ENCODE measurements at places on chromosomes 16 and 17.

DNA sequence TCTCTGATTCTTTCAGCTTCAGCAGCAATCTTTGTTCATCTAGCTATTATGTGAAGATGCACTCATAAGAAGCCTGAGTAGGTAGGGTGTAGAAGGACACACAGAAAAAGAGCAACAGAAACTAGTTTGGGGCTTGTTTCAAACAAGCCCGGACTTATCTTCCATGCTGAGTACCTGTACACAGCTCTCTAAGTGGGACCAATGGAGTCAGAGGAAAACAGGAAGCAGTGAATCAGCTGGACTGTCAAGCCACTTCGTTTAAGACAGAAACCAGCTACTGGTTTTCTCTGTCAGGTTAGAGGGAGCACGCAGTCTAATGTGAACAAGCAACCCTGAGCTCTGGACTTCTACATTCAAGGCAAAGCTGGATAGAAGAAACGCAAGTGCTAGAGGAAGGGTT lies 16.0 kb downstream of the MAP2K6 start:
- no peak for DNase-seq

DNA sequence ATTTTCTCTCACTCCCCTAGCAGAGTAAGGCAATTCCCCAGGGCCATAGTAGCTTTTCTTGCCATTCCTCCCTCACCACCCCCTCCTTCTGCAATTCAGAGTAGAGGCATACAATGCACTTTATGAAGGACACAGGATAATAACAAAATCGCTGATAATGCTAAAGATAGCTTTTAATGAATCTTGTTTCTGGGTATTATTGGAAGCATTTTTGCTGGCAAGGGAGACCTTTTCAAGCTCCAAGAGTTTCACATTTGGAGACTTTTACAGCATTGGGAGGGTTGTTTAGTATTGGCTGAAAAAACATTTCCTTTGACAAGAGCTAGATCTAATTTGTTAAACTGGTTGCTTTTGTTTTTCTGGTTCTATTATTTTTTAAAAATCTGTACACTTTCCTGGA lies 573.0 kb upstream of the C16orf82 start:
- DNase-seq: no peak

- DNase-seq: no peak
Measured at GRCh38 chr17:80119271-80119791, 17.9 kb downstream of the GAA start.

DNA sequence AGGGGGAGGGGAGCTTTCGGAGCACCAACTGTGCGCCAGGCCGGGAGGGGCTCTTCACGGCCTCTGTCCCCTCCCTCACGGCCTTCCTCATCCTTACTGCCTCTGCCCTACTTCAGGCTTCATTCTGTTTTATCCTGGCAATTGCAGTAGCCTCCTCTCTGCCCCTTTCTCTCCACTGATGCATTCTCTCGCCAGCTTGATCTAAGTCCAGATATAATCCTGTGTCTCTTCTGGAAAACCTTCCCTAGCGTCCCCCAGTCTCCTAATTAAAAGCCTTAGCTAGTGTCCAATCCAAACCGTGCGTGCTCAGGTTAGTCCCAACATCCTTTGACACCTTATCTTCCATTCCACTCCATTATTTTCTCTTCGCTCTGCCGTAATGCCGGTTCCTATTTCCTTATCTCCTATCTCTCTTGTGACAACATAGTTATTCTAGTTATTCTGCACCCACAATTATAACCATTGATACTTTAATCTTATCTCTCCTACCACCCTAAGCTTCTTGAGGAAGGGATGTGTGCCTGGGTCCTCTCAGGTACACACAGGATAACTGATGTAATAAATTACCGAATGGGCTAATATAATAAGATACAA lies 869 bp downstream of the ZNF48 start:
- no peak for DNase-seq

DNA sequence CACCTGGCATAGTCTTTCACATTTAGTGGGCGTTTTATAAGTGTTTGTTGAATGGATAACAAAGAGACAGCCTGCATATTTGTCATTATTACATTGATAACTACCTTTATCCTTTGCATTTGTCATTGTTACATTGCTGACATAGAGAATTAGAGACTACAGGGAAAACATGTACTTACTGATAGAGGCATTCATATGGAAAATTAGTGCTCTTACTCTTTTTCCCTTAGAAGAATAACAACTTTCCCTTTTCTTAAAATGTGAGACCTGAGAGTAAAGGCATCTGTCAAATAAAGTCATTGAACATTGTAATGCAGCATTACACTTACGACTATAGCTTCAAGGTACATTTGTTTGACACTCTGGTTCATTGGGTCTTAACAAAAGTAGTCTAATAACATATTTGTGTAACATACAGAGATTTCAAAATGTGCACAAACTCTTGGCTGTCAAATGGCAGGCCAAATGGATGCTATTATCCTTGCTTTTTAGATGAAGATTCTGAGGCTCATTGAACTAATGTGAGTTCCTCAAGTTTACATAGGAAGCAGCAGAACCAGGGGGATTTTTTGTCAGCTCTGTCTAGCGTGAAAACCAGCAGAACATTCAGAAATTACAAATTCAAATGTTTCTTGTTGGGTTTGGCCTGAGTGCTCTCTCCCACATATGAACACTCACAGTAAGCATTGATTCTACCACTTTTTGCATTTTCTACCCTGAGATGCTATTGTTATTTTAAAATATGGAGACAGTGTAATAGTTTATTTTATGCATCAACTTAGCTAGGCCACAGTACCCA lies 28.5 kb downstream of the SMIM36 start:
- no peak for DNase-seq

GRCh38 chr17:11682646-11683045 lies 84.4 kb downstream of the DNAH9 start:
- no peak for DNase-seq

DNA sequence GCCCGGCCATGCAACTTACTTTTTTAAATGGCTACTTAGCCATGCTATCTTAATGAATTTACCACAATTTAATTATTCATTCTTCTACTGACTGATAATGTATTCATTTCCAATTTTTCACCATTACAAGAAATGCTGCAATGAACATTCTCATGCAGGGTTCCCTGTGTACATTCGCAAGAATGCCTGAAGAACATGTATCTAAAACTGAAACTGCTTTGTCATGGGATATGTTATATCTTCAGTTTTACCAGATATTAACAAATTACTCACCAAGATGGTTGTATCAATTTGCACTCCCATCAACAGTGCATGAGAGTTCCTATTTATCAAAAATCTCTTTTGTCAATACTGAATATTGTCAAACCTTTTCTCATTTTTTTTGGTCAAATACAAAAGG lies 100.8 kb downstream of the SLC39A11 start:
- no peak for DNase-seq

- no peak for DNase-seq
Measured at GRCh38 chr17:55210292-55210691, 54.5 kb upstream of the HLF start.

DNA sequence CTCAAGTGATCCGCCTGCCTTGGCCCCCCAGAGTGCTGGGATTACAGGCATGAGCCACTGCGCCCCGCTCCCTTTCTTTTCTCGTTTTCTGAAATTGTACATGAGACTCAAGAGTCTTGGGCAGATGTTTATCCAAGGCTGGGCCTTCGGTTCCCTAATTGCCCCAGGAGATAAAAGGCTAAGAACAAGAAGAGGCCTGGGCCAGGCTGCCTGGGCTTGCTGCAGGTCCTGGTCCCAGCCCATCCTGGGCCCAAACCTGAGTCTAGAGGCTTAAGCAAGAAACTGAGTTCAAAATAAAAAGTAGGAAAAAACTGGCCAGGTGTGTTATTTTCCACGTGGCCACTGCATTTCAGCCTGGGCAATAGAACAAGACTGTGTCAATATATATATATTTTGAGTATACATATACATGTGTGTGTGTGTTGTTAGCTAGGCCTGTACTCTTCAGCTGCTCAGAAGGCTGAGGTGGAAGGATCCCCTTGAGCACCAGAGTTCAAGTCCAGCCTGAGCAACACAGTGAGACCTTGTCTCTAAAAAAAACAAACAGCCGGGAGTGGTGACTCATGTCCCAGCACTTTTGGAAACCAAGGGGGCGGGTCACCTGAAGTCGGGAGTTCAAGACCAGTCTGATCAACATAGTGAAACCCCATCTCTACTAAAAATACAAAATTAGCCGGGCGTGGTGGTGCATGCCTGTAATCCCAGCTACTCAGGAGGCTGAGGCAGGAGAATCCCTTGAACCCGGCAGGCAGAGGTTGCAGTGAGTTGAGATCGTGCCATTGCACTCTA lies 6.8 kb upstream of the CLUH start:
- DNase-seq: no peak

DNA sequence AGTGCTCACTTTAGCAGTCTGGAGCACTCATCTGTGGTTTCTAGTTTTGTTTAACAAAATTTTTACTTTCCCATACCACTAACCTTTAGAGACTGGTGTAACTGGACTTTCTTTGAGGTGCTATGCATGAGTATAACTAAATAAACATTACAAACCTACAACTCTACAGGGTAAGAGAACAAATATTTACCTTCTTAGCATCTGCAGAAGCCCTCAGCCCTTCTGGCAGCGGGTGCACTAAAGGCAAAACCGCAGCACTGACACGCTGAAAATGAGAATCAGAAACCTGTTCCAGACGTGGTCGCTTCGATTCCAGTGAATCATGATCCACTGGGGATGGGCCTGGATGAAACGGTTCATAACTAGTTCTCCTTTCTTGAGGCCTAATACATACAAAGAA lies 43.7 kb downstream of the NCOR1 start:
- no peak for DNase-seq

DNA sequence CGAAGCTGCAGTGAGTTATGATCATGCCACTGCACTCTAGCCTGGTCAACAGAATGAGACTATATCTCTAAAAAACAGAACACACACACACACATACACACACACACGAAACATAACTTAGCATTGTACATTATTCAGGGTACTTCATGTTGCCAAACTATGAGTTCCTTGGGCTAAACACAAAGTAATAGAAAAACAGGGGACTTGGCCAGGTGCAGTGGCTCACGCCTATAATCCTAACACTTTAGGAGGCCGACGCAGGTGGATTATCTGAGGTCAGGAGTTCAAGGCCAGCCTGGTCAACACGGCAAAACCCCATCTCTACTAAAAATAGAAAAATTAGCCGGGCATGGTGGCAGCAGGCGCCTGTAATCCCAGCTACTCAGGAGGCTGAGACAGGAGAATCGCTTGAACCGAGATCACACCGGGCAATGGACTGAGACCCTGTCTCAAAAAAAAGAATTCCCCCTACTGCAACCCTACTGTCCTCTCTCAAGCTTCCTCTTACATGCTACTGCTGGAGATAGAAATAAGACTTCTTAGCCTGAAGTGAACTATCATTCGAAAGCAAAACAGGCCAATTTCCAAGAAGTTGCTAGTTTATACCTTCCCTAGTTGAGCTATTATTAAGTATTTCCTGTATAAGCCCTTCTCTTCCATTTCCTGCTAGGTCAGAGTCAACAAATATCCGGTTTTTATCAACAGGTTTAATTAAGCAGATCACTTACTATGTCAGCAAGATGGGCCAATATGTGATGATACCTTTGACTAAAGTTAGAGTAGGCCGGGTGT lies 7.2 kb downstream of the LSM12 start:
- DNase-seq: no peak

DNA sequence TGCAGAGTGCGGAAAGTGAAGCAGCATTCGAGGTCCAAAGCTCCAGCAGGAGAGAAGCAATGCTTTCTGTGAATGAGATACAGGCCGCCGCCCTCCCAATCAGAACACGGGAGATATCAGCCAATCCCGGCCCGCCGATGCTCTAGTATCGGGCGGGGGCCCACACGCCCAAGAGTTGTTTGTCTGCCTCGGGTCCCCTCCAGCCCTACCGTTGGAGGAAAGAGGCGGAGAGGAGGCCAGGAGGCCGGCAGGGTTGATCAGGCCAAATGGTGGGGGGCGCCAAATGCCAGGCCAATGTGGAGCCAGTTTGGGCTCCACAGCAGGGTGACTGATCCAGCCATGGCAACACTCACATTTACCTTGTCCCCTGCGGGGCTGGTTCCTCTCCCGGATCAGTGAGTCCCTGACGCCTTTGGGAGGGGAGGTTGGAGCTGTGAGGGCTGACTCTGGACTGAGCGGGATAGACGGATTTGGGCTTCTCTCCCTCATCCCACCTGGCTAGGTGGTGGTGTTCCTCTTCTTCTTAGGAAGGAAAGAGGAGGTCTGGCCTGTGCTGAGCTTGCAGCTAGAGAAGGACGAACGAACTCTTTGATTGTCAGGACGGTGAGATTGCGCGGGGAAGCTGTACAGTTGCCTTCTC lies 10.4 kb upstream of the CUEDC1 start:
- no peak for DNase-seq

DNA sequence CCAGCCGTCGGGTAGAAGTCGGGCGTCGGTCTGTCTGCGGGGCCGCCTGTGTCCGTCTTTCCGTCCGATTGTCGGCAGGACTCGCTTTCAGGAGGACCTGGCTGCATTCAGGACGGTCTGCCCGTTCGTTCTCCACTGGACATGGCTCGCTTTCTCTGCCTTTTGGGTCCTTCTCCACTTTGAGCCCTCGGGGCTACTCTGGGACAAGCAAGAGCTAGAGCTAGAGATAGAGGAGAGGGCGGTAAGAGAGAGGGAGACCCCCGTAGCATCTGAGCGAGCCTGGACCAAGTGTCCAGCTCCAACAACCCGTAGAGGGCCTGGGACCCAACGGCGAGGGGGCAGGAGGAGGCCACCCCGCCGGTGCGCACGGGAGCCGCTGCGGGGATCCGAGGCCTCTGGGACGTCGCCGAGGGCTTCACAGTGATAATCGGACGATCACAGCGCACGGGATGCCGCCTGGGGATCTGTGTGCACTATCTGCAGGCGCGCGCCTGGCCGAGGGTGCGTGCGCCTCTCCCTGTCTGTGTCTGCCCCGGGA lies 4.5 kb downstream of the TBX4 start:
- DNase-seq: no peak

- no peak for DNase-seq
Measured at GRCh38 chr16:85258166-85258565, 145.9 kb upstream of the CIBAR2 start.

DNA sequence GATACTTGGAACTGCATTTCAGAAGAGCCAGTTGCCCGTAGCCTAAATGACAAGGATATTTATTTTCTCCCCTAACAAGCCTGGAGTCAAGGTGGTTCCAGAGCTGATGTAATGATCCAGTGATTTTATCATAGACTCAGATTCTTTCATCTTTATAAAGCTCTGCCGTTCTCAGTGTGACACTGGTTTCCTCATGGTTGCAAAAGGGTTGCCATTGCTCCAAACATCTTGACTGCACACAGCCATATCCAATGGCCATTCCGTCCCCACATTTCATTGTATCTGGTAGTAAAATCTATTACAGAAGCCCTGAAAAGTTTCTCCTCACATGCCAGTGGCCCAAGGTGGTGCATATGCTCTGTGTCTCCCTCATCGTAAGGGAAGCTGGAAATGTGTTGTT lies 63.1 kb upstream of the SDK2 start:
- no peak for DNase-seq
